Germinal center (tissue), 1 donor: ENCODE measurements at places on chromosomes 11 and 22.

- no peak for DNase-seq
These were observed 138.6 kb upstream of the ARHGAP20 start for GRCh38 chr11:110850846-110851245.

DNA sequence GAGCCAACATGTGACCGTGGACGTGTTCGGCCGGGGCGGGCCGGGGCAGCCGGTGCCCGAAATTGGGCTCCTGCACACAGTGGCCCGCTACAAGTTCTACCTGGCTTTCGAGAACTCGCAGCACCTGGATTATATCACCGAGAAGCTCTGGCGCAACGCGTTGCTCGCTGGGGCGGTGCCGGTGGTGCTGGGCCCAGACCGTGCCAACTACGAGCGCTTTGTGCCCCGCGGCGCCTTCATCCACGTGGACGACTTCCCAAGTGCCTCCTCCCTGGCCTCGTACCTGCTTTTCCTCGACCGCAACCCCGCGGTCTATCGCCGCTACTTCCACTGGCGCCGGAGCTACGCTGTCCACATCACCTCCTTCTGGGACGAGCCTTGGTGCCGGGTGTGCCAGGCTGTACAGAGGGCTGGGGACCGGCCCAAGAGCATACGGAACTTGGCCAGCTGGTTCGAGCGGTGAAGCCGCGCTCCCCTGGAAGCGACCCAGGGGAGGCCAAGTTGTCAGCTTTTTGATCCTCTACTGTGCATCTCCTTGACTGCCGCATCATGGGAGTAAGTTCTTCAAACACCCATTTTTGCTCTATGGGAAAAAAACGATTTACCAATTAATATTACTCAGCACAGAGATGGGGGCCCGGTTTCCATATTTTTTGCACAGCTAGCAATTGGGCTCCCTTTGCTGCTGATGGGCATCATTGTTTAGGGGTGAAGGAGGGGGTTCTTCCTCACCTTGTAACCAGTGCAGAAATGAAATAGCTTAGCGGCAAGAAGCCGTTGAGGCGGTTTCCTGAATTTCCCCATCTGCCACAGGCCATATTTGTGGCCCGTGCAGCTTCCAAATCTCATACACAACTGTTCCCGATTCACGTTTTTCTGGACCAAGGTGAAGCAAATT is 1.8 kb downstream of the FUT4 start:
- DNase-seq, result no peak

- DNase-seq, result no peak
These were observed 8.0 kb downstream of the JAML start for GRCh38 chr11:118216621-118217481.

DNA sequence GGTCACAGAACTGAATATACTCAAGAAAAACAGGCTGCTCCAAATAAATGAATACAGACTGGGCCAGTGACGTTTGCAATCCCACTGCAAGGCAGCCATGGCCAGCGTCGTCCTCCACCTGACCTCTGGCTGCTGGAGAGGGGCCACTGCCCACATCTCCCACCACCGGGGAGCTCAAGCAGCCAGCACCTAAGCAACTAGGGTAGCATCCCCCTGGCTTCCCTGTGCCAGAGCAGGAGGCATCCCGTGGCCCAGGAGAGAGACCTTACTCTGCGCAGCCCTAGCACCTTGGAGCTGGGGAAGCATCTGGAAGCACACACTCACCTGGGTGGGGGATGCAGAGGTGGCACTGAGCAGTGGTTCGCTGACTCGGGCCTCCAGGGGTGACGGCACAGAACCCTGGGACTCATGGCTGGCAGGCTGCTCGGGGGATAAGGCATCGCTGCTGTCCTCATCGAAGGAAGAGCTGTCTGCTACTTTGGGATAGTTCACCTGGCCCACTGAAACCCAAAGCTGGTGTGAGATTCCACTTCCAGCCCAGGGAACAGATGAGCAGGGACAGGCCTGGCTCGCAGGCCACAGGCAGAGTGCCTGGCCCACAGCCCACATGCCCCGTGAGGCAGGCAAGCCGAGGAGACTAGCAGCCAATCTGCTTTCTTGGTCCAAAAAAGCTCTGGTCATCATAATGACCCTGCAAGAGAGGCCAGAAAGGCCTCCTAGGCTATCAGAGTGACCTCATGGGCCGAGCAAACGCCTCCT is 53.7 kb downstream of the SGSM3 start:
- DNase-seq, result no peak

GRCh38 chr22:27638329-27639233 is 163.0 kb downstream of the MN1 start:
- DNase-seq, result no peak

GRCh38 chr11:130819625-130820024 is 96.7 kb downstream of the SNX19 start:
- no peak for DNase-seq

- peak; percentile 57 for DNase-seq
These were observed 658 bp downstream of the ACY3 start for GRCh38 chr11:67649634-67650510.

GRCh38 chr11:65169164-65169641 is 830 bp upstream of the SPDYC start:
- DNase-seq, result no peak

DNA sequence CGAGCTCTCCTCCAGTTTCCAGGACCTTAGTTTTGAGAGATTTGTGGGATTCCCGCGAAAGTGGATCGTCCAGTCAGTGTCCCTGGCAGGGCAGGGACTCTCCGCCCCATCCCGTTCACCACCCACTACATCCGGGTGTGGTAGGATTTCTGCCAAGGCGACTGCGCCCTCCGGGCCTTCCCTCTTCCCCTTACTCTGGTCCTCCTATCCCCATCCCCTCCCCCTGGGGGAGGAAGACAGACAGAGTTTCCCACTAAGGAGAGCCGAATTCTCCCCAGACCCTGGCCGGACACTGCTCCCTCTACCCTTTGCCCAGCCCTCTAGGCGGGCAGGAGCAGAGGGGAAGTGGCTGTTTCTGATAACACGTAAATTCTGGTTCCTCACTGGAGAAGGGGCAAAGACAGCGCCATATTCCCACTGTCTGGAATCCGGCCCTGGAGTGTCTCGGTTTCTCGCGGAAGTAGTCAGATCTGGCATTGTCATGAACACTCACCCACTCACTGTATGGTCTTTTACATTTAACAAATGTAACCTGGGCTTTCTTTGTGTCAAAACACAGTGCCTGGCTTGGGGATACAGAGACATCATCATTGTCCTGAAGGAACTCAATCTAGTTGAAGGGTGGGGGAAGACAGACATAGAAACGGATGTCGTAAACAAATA is 1.1 kb upstream of the NECTIN1 start:
- no peak for DNase-seq

DNA sequence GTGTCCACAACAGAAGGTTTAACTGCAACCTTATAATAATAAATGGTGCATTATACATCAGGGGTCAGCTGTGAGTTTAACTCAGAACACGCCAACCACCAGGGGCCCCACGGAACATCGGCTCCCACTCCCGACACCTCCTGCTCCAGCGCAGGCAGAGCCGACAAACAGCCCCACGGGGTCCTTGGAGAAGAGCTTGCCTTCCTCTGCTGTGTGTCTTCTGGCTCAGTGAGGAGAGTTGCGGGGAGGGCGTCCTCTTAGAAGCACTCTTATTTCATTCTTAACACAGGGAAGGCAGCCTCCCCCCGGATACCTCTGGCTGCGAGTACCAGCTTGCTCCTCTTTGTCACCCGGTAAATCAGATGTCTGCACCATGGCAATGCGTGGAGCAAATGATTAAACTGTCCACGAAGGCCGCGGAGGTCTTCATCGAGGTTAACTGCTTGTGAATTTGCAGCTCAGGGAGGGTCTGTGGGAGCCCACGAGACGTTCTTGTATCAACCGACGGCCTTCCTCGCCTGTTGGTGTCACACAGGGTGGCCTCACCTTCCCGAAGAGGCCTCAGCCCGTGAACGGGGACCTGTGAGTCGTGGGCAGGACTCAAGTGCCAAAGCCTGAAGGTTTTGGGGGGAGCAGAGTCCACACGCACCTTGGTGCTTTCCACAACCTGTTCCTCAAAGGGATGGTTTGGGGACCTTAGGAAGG is 464.0 kb downstream of the BRD1 start:
- DNase-seq, result no peak

- no peak for DNase-seq
These were observed 9.3 kb upstream of the MIAT start for GRCh38 chr22:26648011-26648497.

DNA sequence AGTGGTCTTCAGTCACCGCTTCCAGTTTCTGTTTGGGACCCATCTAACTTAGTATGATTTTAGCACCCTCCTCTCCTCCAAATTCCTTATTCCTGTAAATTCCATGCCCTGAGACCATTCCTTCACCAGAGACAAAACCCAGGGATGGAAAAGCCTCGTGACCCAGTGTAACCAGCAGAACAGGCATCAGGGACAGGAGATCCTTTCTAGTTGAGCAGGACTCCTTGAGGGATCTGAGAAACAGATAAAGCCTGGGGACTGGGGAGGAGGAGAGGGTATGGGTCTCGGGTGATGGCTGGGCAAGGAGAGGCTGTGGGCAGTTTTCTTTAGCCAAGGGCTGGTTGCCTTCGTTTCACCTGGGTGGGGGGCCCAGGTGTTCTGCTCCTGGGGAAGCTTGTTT is 40.9 kb downstream of the TEAD1 start:
- no peak for DNase-seq

DNA sequence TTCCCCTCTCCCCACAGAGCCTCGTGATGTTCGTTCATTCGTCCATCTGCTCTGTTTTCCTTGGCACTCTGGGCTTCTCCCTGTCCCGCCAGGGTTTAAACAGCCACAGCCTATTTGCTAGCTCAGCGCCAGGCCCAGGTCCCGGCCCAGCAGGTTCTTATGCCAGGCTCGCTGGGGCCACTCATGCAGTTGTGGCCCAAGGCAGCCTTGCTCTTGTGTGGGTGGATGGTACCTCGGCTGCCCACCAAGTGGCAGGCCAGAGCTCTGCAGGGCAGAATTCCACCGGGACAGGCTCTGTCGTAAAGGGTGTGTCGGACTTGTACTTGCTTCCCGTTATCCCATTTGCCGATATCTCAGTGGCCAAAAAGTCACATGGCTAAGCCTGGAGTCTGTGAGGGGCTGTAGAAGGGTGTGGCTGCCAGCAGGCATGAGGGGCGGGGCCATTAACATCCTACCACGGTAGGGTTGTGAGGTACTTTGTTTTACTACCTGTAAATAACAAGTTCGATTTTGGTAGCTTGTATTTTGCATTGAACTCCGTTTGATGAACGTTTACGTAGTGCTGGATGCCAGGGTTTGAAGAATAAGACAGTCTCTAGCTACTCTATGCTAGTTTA is 7.9 kb downstream of the FAM118A start:
- no peak for DNase-seq

DNA sequence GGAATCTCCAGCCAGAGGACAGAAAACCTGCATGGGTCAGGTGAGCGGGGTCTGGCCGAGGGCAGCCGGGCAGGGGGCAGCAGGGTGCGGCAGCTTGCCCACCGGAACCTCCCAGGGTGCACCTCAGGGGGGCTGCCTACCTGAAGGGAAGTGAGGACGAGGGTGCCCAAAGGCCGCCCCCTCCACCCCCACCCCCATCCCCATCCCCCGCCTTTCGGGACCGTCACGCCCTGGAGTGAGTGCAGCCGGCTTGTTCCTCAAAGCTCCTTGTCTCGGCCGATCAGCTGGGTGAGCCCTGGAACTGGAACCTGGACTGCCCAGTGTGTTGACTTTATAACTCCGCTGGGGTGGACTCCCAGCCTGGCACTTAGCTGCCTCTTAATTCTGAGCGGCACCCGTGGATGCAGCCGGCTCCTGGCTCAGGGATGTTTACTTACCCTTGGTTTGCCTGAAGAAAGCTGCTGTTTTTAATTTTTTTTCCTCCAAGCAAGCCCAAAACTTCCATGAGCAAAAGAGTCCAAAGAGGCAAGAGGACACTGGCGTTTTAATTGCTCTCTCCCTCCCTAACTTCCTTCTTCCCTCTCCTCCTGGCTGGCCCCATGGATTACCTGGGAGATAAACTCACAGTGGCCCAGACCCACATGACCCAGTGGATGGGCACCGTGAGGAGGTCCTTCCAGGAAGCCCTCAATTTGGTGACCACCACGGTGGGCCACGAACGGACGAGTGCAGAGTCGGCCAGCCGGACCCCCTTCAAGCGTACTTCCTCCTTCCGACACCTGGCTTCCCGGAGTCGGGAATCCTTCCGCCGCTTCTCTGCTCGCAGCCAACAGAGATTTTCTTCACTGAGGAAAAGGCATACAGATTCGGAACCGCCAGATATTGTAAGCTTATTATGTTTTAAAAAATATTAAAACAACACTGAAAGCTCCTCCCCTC is 87.8 kb upstream of the CRYBB3 start:
- peak; percentile 14 for DNase-seq

GRCh38 chr11:36702330-36703054 is 104.5 kb upstream of the RAG2 start:
- DNase-seq, result peak; percentile 30

DNA sequence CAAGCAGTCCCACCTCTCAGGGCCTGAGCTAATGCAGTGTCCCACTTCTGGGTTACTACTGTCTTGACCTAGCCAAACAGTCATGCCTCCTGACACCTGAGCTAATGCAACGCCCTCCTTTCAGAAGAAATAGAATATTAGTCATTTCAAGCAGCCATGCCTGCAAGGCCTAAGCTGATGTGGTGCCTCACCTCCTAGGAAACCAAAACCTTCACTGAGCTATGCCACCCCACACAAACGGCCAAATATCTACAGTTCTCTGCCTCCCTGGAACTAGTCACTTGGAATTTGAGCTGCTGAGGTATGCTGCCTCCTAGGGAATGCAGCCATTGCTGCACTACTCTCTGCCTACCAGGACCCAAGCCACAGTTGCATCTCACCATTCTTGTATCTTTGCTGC is 8.3 kb upstream of the MS4A6E start:
- no peak for DNase-seq

- no peak for DNase-seq
These were observed 4.7 kb downstream of the LTBP3 start for GRCh38 chr11:65553301-65554001.

GRCh38 chr22:16721961-16722360 is 103.2 kb downstream of the XKR3 start:
- no peak for DNase-seq

- no peak for DNase-seq
These were observed 91.1 kb upstream of the KCNA4 start for GRCh38 chr11:30107899-30108298.

GRCh38 chr11:68956142-68956541 is 24.6 kb downstream of the MRGPRD start:
- peak; percentile 59 for DNase-seq

DNA sequence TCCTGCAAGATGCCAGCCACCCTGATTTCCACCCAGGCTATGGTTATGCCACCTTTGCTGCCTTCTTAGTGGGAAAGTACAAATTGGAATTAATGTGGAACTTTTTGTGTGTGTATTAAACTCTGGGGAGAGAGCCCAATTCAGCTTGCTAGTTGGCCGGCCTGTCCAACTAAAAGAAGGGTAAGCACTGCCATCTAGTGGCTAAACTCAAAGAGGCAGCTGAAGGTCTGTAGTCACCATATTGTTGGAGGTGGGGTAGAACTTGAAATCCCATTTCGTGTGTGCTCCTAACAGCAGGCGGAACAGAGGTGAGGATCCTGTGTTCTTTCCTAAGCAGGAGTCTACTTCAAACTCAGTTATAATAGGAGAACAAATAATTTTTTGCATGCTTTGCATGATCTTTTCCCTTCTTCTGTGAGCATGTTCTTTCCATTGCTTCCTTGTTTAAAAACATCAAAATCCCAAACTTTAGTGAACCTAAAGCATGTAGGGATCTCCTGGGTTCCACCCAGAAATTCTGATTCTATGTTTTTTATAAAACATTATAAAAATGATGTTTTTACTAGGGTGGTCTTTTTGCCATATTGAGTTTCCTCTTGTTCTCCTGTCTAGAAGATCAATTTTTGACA is 138.8 kb upstream of the SORL1-AS1 start:
- peak; percentile 74 for DNase-seq

- DNase-seq, result no peak
These were observed 38.2 kb upstream of the PAMR1 start for GRCh38 chr11:35563484-35564244.

- DNase-seq, result no peak
These were observed 50.3 kb upstream of the CD44 start for GRCh38 chr11:35088676-35089075.
